Stimulated activated naive CD8-positive, alpha-beta T cell treated with anti-CD3 and anti-CD28 coated beads, Interleukin-15, amount 100 ng/mL, for 72 hours (primary cell): ENCODE measurements at places on chromosomes 16 and 17.
A peak's percentile ranks its signal among the peaks of the same experiment; 100 is the strongest.

GRCh38 chr17:77356690-77357201 lies 216.0 kb downstream of the SEC14L1 start:
- DNase-seq = no peak

DNA sequence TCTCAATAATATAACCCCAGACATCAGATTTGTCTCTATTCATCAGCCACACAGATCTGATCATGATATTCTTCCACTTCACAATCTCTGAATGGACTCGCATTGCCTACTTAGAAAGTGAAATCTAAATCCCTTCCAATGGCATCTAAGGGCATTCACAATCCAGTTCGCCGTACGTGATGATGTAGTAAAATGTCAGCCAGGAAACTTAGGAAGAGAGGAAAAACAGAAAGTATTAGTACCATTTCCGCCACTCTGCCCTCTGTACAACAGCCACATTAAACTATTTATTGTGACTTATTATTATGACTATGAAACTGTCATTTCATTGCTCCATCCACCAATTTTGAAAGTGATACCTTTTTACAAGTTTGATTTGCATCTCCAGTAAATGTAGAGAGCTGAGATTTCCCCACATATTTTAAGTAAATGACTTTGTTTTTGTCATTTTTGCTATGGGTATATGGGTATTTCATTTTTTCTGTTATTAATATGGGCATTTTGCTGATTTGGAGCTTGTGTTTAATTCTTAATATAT lies 69.4 kb upstream of the SMIM36 start:
- no peak for DNase-seq

- DNase-seq = no peak
Measured at GRCh38 chr17:30942308-30943079, 20.7 kb downstream of the ADAP2 start.

DNA sequence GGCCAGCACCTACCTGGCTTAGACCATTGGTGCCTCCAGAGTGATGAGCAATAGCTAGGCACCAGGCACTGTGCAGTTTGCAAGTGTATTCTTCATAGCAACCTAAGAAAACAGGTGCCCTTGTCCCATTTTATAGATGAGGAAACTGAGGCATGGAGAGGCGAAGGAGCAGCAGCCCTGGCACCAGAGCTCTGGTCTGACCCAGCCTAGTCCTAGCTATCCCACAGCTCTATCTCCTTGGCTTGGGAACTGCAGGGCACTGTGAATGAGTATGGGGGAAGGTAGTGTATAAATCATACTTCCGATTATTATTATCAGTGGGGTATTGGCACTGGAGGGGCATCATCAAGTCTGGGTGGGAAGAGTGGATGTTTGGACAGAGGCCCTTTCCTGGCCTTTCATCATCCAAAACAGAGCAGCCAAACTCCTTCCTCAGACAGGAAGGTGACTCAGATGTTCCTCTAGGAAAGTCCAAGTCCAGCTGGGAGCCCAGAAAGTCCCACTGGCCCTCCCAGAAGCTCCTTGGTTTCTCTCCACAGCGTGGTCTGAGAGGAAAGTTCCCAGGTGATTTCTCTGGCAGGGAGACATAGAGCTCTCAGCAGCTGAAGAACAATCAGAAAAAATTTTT lies 32.0 kb upstream of the PLLP start:
- DNase-seq = no peak

GRCh38 chr16:22139008-22139407 lies 23.3 kb upstream of the SDR42E2 start:
- no peak for DNase-seq

DNA sequence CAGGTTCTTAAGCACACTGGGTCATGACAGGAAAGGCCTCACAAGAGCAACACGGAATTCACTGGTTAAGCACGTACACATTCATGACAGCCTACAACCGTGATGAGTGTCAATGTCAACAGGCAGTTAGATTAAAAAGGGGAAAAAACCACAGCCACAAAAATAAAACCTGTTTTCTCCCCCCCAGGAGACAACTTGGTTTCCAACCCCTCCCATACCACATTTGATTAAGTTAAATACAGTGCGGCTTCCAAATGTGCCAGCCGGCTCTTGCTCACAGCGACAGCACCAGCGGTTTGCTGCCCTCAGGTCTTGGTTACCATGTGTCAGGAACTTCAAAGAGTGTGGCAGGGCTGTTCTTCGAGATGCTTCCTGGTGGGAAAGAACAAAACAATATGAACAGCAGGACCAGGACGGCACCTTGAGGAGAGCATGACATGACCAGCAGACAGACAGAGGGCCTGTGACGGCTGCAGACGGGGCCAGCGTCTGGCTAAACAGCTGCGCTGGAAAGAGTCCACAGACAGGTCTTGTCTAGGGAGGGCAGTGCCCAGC lies 193.6 kb downstream of the PARN start:
- DNase-seq = peak; percentile 5

- DNase-seq = peak; percentile 78
Measured at GRCh38 chr17:50026837-50027171, 29.1 kb upstream of the ITGA3 start.

GRCh38 chr17:60314423-60314822 lies 77.5 kb downstream of the USP32 start:
- no peak for DNase-seq

DNA sequence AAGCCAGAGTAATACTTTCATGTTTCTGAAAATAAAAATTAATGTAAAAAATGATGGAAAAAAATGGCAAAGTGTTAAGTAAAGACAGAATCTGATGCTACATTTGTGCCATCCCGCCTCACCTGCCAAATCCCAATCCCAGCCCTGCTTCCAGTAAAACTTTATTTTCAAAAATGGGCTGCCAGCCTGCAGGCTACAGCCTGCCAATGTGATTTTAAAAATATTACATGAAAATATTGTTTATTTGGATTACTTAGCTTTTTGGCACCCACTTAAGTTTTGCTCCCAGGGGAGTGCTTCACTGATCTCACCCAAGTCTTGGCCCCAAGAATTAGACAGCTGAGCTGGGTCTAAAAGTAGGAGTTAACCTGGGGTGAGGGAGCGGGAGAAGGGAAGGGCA lies 112.8 kb downstream of the C16orf78 start:
- DNase-seq = no peak

DNA sequence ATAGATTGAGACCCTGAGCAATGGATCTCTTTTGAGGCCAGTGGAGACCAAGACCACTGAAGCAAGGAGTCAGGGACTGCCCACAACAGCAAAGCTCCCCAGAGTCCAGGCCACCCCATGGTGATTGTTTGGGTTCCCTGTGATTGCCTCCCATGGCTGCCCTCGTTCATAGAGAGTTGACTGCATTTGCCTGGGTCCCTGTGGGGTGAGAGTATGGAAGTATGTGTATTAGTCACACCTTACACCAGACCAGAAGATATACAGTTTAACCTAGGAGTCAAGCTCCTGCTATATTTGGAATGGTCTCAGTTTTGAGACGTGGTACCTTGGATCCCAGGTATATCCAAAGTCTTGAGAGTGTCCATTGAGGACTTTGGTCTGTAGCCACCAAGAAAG lies 20.2 kb downstream of the HLF start:
- no peak for DNase-seq

DNA sequence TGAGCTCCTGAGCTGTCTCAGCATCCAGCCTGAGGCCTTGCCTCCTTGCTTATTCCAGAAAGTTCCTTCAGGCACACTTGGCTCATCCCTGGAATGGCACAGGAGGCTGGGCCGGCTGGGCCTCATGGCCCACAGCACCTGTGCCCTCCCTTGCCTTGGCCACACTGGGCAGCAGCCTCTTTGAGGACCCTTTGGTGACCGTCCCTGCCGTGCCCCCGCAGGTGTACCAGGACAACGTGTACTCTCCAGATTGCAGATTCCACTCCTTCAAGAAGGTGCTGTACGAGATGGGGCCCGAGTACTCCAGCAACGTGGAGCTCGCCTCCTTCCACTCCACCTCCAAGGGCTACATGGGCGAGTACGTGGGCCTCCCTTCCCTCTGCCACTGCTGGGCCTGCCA lies 34.2 kb downstream of the GPT2 start:
- DNase-seq = no peak

DNA sequence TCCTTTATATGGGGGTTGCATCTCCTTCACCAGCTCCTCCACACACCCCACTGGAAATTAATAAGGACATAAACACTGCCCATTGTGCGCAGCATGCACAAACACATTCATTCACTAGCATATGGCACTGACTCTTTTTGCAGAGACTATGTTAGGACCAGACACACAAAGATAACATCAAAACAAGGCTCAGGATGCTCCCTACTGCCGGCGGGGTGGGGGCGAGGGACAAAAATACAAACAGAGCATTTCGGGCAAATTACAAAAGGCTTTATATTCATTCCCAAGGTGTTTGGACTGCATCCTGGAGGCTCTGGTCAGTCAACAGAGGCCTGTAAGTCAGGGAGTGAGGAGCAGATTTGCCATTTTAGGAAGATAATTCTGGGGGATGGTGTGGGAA lies 299.7 kb downstream of the SLC39A11 start:
- DNase-seq = no peak

DNA sequence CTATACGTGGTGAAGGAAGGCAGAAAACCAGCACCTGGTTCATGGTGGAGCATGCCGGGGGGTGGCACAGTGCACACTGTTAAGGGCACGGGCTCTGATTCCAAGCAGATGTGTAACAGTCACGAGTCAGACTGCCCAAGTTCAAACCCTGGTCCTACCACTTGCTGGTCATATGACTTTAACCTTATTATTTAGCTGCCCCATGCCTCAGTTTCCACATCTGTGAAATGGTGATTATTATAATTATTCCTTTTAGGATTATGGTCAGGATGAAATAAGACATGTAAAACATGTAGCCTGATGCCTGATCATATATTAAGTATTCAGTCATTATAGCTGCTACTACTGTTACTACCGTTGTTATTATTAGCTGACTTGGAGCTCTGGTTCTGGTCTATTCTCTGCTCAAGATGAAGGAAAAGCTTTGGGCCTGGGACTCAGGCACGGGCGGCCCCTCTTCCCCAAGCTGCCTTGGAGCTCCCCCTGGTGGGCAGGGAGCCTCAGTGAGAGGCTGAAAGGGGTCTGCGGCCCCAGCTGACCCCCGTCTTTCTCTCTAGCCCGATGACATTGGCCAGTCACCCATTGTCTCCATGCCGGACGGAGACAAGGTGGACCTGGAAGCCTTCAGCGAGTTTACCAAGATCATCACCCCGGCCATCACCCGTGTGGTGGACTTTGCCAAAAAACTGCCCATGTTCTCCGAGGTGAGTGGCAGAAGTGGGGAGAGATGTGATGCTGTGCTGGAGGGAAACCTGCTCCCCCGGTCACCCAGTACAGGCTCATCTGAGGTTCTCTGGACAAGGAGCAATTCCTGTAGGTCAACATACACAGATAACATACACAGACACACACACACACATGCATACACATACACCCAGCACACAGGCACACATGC lies 14.0 kb downstream of the NR1D1 start:
- DNase-seq = no peak

DNA sequence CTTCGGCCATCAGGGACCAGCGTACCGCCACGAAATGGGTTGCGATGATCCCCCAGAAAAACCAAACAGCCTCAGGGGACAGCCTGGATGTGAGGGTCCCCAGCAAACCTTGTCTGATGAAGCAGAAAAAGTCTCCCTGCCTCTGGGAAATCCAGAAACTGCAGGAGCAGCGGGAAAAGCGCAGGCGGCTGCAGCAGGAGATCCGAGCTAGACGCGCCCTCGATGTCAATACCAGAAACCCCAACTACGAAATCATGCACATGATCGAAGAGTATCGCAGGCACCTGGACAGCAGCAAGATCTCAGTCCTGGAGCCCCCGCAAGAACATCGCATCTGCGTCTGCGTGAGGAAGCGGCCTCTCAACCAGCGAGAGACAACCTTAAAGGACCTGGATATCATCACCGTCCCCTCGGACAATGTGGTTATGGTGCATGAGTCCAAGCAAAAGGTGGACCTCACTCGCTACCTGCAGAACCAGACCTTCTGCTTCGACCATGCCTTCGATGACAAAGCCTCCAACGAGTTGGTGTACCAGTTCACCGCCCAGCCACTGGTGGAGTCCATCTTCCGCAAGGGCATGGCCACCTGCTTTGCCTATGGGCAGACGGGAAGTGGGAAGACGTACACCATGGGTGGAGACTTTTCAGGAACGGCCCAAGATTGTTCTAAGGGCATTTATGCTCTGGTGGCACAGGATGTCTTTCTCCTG lies 769 bp downstream of the KIF2B start:
- no peak for DNase-seq

DNA sequence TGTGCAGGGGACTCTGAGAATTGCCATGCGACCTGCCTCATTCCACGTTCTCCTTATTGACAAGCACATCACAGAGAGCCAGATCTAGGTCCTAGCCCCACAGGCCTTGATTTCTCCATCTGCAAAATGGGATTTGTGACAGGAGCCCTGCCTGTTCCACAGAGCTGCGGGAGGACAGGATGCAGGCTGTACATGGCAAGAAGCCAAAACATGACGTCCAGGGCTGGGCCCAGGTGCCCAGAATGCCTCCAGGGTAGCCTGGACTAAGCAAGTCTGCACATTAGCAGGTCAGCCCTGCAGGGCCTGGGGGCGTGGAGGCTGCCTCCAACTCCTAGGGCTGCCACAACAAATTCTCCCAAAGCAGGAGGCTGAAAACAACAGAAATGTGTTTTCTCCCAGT lies 235.7 kb upstream of the SDK2 start:
- DNase-seq = no peak

DNA sequence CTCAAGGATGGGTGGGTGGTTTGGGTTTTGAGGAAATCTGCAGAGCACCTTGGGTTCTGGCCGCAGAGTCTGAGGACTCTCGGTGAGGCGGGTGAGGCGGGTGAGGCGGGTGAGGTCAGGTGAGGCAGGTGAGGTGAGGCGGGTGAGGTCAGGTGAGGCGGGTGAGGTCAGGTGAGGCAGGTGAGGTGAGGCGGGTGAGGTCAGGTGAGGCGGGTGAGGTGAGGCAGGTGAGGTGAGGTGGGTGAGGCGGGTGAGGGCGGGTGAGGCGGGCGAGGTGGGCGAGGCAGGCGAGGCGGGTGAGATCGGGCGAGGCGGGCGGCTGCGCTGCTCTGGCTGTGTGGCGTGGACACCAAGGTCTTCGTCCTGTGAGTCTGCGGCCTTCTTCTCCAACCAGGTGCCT lies 24.1 kb upstream of the RPL13 start:
- DNase-seq = no peak

GRCh38 chr17:76524598-76525512 lies 12.7 kb downstream of the CYGB start:
- DNase-seq = no peak

DNA sequence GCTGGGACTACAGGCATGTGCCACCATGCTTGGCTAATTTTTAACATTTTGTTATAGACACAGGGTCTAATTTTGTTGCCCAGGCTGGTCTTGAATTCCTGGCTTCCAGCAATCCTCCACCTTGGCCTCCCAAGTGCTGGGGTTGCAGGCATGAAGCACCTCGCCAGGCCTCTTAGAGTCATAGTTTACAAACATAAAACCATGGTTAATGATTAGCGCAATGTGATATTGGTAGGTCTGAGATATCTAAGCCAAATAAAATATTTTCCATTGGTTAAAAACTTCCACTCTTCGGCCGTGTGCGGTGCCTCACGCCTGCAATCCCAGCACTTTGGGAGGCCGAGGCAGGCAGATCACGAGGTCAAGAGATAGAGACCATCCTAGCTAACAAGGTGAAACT lies 16.6 kb downstream of the TXNDC11 start:
- DNase-seq = no peak
